CD4-positive, CD25-positive, alpha-beta regulatory T cell (primary cell): ENCODE measurements at places on chromosomes 7 and 10. TPM values are rescaled to one million over a fixed set of nuclear protein-coding genes. Genes with fewer than 3 reads are reported as not detected.

Gene GPR26
- polyA plus RNA-seq: not detected

Gene ZNF117
- polyA plus RNA-seq: 0.46 TPM

Gene SYPL1
- 56.7 TPM for polyA plus RNA-seq

Gene EIF4EBP2
- 86.4 TPM for polyA plus RNA-seq

Gene HMX2
- polyA plus RNA-seq: 0.37 TPM

GRCh38 chr7:73539709-73540108 is 17.6 kb upstream of the BAZ1B start:
- H3K4me1 ChIP-seq: no peaks in the 10 kb centered on the region
- no peak overlapping the region for H3K27ac ChIP-seq
- H3K27me3 ChIP-seq: no peaks in the 10 kb centered on the region

DNA sequence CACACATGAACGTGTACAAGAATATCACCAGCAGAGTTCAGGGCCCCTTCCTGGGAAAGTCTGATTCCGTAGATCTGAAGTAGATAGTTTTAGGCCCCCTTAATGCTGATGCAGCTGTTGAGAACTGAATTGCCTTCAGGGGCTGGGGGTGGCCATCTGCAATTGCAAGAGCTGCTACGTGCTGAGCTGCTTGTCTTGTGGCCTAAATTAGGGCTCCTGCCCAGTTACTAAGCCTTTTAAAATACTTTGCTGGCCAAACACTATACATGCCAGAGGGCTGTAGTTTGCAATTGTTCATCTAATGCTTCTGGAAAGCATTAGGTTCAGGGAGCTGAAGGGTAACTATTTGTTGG is 71.7 kb downstream of the TMEM178B start:
- H3K27ac ChIP-seq: no peak overlapping the region
- no peaks in the 10 kb centered on the region for H3K4me1 ChIP-seq
- no peaks in the 10 kb centered on the region for H3K36me3 ChIP-seq
- no peak for DNase-seq
- no peaks in the 10 kb centered on the region for H3K27me3 ChIP-seq

GRCh38 chr10:79106256-79107050 is 37.7 kb downstream of the ZMIZ1 start:
- H3K4me3 ChIP-seq: no peak overlapping the region
- H3K27ac ChIP-seq: no peak overlapping the region

GRCh38 chr10:89100680-89101079 is 106.4 kb downstream of the CH25H start:
- no peak overlapping the region for H3K4me3 ChIP-seq
- no peak overlapping the region for H3K27ac ChIP-seq
- DNase-seq: no peak
- H3K27me3 ChIP-seq: no peaks in the 10 kb centered on the region
- no peaks in the 10 kb centered on the region for H3K36me3 ChIP-seq

DNA sequence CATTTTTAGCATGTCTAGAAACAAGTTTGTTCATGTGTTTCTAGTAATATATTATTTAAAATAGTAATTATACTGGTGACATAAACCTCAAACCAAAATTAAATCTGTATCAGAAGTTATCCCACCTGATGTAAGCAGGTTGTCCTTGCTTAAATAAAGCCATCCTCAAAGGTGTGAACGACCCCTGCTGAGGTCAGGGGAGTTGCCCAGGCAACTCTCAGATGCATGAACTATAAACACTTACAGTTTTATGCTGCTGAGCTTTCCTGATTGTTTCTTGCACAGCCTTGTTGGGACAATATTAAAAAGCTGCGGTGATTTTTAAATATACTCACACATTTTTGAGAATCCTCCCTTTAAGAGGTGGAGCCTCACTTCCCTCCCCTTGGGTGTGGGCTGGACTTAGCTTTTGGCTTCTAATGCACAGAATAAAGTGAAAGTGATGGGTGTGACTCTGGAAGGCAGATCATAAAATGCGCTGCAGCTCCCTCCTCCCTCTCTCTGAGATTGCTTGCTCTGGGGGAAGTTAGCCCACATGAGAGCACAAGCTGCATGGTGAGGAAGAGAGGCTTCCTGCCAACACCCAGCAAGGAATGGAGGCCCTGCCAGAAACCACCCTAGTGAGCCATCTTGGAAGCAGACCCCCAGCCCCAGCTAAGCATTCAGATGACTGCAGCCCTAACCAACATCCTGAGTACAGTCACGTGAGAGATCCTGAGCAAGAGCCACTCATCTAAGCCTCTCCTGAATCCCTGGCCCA is 152.7 kb downstream of the SKIDA1 start:
- H3K4me3 ChIP-seq: peak overlapping the region; percentile 31
- H3K27ac ChIP-seq: no peak overlapping the region

GRCh38 chr7:988426-988911 is 5.5 kb downstream of the CYP2W1 start:
- H3K36me3 ChIP-seq: no peaks in the 10 kb centered on the region
- no peak overlapping the region for H3K27ac ChIP-seq
- no peak for DNase-seq
- H3K4me1 ChIP-seq: peaks cover 7% of the 10 kb centered on the region

GRCh38 chr7:25855854-25856782 is 295.9 kb upstream of the NFE2L3 start:
- H3K27me3 ChIP-seq: peaks cover 81% of the 10 kb centered on the region
- DNase-seq: no peak
- no peaks in the 10 kb centered on the region for H3K36me3 ChIP-seq
- no peak overlapping the region for H3K27ac ChIP-seq

GRCh38 chr7:128217030-128217805 is 23.9 kb upstream of the LEP start:
- no peak overlapping the region for H3K27ac ChIP-seq
- no peak overlapping the region for H3K4me3 ChIP-seq
- no peaks in the 10 kb centered on the region for H3K36me3 ChIP-seq
- no peak for DNase-seq
- no peaks in the 10 kb centered on the region for H3K4me1 ChIP-seq

- no peak overlapping the region for H3K4me3 ChIP-seq
- no peak overlapping the region for H3K27ac ChIP-seq
- H3K36me3 ChIP-seq: no peaks in the 10 kb centered on the region
- H3K4me1 ChIP-seq: no peaks in the 10 kb centered on the region
- no peak for DNase-seq
- H3K27me3 ChIP-seq: peaks cover 15% of the 10 kb centered on the region
These were observed 413.4 kb upstream of the MKI67 start for GRCh38 chr10:128539510-128540127.

- peak overlapping the region; percentile 81 for H3K27ac ChIP-seq
- peaks cover 8% of the 10 kb centered on the region for H3K36me3 ChIP-seq
- DNase-seq: no peak
- peak overlapping the region; percentile 84 for H3K4me3 ChIP-seq
- H3K27me3 ChIP-seq: no peaks in the 10 kb centered on the region
These were observed 966 bp downstream of the FBH1 start for GRCh38 chr10:5891009-5891408.

GRCh38 chr10:12742771-12743170 is 258.7 kb downstream of the CCDC3 start:
- DNase-seq: no peak
- H3K4me3 ChIP-seq: no peak overlapping the region
- H3K4me1 ChIP-seq: no peaks in the 10 kb centered on the region
- no peak overlapping the region for H3K27ac ChIP-seq

DNA sequence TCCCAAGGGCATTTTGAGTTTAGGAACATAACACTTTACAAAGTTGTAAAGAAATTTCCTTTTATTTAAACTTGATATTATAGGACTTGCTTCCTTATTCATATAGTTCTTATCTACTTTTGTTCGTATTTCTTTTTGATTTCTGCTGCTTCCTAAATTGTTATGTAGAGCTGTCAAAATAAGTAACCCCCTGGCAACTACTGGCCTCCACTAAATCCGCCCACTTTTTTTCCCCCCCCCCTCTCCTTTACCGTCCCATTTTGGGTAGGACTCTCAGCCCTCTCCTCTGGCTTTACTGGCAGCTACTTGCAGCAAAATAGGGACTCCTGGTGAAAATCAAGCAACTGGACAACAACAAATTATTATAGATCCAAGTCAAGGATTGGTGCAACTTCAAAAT is 1.1 kb downstream of the SP4 start:
- no peaks in the 10 kb centered on the region for H3K27me3 ChIP-seq
- H3K36me3 ChIP-seq: peaks cover 1% of the 10 kb centered on the region
- no peak for DNase-seq
- H3K27ac ChIP-seq: no peak overlapping the region

GRCh38 chr7:155644971-155645509 is 579 bp downstream of the RBM33 start:
- peaks cover 37% of the 10 kb centered on the region for H3K4me1 ChIP-seq
- H3K27me3 ChIP-seq: no peaks in the 10 kb centered on the region
- peak overlapping the region; percentile 97 for H3K4me3 ChIP-seq
- H3K27ac ChIP-seq: peak overlapping the region; percentile 93
- DNase-seq: peak; percentile 23

DNA sequence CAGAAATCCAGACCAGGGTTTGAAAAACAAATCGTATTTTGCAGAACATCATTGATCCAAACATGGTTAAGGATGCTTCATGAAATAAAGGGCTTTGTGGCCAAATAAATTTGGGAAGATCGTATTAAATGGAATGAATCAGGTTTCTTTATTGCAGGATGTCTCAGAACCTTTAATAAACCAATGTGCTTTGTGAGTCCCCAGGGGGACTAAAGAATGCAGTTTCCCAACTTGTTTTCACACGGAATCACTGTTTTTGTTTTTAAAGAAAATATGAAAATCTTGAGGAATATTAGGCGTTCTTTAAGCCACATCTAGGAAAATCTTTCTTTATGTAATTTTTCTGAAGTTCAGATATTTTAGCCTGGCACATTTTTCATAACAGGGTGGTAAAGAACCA is 16.8 kb upstream of the CCDC172 start:
- no peak for DNase-seq
- H3K4me1 ChIP-seq: no peaks in the 10 kb centered on the region
- no peaks in the 10 kb centered on the region for H3K36me3 ChIP-seq
- H3K27ac ChIP-seq: no peak overlapping the region
- no peak overlapping the region for H3K4me3 ChIP-seq

GRCh38 chr7:39810204-39810642 is 139.8 kb upstream of the CDK13 start:
- H3K36me3 ChIP-seq: no peaks in the 10 kb centered on the region
- H3K4me3 ChIP-seq: no peak overlapping the region
- peaks cover 5% of the 10 kb centered on the region for H3K27me3 ChIP-seq
- no peak overlapping the region for H3K27ac ChIP-seq
- DNase-seq: no peak

DNA sequence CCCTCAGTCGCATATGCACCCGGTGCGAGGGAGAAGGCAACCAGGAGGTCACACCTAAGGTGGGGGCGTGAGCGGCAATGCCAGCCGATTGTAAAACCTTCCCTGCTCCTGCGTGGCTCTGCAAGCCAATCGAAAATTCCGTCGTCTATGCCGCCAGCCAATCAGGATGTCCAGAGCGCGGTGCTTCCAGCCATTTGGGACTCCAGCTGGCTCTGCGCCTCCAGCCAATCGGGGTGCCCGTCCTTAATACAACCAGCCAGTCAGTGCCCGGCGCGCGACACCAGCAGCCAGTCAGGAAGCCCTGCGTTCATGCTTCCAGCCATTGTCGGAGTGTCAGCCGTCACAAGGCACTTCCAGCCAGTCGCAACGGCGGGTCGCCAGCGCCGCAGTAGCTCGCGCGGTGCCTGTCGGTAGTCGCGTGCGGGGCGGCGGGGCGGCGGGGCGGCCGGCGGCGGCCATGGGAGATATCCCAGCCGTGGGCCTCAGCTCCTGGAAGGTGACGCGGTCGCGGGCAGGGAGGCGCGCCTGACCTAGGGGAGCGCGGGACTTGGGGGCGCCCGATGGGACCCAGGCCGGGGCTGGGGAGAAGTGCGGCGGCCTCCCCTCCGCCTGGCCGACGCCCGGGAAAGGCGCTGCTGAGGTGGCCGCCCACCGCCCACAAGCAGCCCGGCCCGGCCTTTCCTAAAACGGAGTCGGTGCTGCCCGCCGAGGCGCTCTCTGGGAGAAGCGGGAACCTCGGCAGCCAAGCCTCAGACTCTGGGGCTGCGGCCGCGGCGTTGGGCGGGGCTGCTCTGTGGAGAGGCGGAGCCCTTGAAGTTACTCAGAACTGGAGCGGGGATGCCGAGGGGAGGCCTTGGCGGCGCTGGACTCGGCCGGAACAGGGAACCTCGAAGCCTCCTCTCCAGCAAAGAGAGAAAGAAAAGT is at the start of gene AKR1E2:
Gene AKR1E2, plus strand, starts transcription at position 340 of the 924 bp plus-strand sequence. Its CDS starts 118 bp downstream, at position 458.
- DNase-seq: peak; percentile 63
- H3K4me1 ChIP-seq: peaks cover 5% of the 10 kb centered on the region
- peaks cover 34% of the 10 kb centered on the region for H3K27me3 ChIP-seq
- H3K4me3 ChIP-seq: no peak within 1 kb of the TSS

- no peaks in the 10 kb centered on the region for H3K36me3 ChIP-seq
- no peaks in the 10 kb centered on the region for H3K4me1 ChIP-seq
- DNase-seq: no peak
- H3K4me3 ChIP-seq: no peak overlapping the region
- H3K27ac ChIP-seq: no peak overlapping the region
These were observed 198.1 kb upstream of the LYZL2 start for GRCh38 chr10:30827531-30828120.

- no peak overlapping the region for H3K27ac ChIP-seq
- no peaks in the 10 kb centered on the region for H3K4me1 ChIP-seq
- H3K4me3 ChIP-seq: no peak overlapping the region
- H3K36me3 ChIP-seq: no peaks in the 10 kb centered on the region
- H3K27me3 ChIP-seq: no peaks in the 10 kb centered on the region
- peak; percentile 12 for DNase-seq
These were observed 79.4 kb downstream of the VWC2 start for GRCh38 chr7:49852619-49853462.

DNA sequence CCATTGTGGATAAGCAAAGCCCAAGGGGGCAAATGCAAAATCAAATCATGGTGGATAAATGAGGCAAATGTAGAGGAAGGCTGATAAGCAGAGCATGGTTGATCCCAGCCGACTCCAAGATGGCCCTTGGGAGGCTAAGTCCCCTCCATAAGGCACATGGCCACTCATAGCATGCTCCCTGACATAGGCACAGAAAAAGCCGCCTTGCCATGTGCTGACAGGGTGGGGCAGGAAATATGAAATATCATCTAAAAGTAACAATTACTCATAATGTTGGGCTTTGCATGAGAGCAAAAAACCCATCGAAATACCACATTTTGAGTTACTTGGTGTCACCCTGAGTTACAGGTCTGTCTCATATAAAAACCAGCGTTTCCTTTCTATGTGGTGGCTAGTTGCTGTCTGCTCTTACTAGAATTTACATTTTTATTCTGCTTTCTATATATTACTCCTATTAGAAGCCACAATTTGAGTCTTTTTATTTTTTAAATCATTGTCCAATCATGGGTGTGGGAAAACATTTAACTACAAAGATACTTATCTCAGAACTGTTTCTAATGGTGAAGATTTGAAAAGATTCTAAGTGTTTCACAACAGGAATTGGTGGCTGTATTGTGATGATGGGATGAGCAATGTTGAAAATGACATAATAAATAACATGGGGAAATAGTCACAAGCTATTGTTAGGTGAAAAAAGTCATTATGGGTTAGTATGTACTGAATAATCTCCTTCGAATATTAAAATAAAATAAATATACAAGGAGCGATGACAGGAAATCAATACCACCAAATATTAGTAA is 102.7 kb downstream of the CUBN start:
- H3K4me3 ChIP-seq: peak overlapping the region; percentile 45
- peak overlapping the region; percentile 92 for H3K27ac ChIP-seq
- peaks cover 76% of the 10 kb centered on the region for H3K4me1 ChIP-seq
- peak; percentile 50 for DNase-seq

GRCh38 chr7:134936893-134937510 is 49.3 kb upstream of the AGBL3 start:
- DNase-seq: no peak
- H3K4me1 ChIP-seq: no peaks in the 10 kb centered on the region
- peaks cover 1% of the 10 kb centered on the region for H3K27me3 ChIP-seq
- no peak overlapping the region for H3K4me3 ChIP-seq
